RPMI8226 (cell line): ENCODE measurements at places on chromosomes 4 and X.

- no peak for DNase-seq
Measured at GRCh38 chr4:6926681-6927478, 17.3 kb downstream of the TBC1D14 start.

GRCh38 chr4:141002323-141002805 lies 130.9 kb downstream of the RNF150 start:
- DNase-seq = no peak

DNA sequence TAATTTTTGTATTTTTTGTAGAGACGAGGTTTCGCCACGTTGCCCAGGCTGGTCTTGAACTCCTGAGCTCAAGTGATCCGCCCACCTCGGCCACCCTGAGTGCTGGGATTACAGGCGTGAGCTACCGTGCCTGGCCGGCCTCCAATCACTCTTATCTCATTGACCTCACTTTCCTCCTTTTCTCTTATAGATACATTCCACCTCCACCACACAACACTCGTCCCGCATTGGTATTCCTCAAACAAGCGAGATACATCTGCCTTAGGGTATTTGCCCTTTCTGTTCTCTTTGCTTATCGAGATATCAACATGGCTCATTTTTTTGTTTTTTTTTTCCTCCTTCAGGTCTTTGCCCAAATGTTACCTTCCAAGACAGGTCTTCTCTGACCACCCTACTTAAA lies 1.8 kb upstream of the PRPS1 start:
- no peak for DNase-seq

- DNase-seq = no peak
Measured at GRCh38 chrX:151873096-151873495, 39.6 kb upstream of the MAGEA4 start.

DNA sequence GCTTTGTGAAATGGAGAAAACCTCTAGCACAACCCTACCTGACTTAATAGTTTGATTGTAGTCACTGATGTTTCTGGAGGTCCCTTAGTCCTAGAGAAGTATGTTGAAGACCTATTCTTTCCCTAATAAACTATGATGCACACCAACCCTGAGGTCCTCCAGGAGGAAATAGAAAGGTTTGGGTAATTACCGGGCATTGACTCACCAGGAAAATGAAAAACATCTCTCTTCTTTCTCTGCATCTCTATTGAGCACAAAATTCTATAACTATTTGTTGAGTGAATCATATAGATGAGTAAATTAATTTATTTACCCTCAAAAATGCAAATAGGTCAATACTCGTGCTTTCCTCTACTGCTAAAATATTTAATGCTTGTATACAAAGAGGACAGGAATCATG lies 582.4 kb upstream of the FAM241A start:
- DNase-seq = no peak

DNA sequence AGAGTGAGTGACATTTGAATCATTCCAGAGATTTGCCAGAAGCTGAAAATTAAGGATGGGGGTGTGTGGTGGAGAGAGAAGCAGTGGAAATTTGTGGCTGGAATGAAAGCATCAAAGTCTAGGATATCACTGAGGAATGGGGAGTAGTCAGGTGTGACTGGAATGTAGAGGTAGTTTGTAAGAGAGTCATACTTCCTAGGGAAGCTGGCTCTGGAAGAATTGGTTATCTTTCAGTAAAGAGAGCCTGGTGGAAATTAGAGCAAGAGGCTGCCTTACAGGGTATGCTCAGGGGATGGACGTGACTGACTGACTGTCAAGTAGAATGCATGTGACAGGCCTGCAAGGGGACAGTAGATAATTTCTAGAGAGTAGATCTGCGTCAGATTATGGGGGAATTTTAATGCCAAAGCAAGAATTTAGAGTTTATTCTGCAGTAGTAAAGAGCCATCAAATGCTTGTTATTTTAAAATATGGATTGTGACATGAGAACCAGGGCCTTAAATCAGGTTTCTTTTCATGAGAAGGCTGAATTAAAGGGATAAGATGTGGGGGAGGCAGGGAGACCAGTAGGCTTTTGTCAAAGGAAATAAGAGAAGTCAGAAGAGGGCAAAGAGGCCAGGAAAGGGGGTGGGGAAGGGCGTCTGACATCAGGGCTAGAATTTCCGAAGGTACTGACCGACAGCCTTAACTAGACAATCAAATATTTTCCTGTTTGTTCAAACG lies 109.9 kb downstream of the AFF1 start:
- DNase-seq = no peak

GRCh38 chr4:59537246-59537886 lies 1662.8 kb upstream of the ADGRL3 start:
- DNase-seq = no peak

GRCh38 chr4:1251773-1252066 lies 2.8 kb upstream of the CTBP1 start:
- no peak for DNase-seq

DNA sequence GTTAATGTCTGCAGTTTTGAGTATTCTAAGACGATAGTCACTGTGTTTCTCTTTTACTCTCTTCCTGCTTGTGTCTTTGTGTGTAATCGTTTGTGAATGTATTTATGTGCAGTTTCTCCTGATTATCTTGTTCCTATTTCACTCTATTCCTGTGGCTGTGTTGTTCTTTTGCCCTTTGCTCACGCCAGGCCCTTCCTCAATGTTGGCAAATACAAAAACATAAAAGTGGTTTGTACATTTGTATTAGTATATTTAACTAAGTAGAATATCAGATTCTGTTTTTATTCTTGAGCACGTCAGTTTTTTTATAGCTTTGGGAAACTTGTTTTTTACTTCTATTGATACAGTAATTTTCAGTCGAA lies 107.6 kb upstream of the BMPR1B start:
- DNase-seq = no peak

DNA sequence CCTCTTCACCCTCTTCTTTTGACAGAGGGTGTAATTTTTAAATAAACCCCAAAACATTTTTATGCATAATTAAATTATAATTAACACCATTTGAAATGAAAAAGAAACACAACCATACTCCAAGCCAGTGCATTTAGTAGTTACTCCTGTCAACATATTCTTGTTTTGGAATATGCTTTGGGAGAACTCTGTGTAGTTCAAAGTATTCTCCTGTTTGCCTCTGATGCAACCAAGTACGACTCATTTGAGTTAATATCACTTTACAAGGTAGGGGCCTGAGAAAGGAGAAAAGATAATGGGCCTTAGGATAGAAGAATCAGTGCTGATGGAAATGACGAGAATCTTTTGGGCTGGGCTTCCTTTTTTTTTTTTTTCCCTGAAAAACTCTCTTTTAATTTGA lies 2.7 kb downstream of the PTPN13 start:
- DNase-seq = no peak

DNA sequence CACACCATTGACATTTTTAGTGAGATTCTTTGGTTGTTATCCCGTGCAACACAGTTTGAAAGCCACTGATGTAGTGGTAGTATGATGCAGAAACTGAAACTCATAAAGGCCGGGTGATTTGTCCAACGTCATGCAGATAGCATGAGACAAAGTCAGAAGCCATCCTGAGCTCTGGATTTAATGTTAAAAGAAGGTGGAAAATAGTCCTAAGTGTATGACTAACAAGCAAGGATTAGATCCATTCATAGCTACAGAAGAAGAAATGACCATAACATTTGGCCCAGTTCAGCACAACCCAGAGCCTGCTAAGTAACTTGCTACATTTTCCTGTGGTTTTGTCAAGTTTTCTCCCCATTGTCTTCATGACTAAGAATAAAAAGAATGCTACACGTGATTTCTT lies 142.4 kb downstream of the AMELX start:
- no peak for DNase-seq

DNA sequence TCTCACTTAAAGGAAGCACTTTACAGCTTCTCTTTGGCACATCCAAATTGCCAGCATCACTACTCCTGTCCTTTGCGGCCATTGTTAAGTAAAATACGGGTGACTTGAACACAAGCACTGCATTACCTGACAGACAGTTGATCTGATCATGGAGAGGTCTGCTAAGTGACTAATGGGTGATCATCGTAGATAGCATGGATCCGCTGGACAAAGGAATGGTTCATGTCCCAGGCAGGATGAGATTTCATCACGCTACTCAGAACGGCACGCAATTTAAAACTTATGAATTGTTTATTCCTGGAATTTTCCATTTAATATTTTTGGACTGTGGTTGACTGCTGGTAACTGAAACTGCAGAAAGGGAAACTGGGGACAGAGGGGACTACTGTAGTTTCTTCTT lies 94.1 kb downstream of the NEUROG2 start:
- DNase-seq = no peak

GRCh38 chr4:113692809-113693411 lies 68.6 kb downstream of the CAMK2D start:
- no peak for DNase-seq

DNA sequence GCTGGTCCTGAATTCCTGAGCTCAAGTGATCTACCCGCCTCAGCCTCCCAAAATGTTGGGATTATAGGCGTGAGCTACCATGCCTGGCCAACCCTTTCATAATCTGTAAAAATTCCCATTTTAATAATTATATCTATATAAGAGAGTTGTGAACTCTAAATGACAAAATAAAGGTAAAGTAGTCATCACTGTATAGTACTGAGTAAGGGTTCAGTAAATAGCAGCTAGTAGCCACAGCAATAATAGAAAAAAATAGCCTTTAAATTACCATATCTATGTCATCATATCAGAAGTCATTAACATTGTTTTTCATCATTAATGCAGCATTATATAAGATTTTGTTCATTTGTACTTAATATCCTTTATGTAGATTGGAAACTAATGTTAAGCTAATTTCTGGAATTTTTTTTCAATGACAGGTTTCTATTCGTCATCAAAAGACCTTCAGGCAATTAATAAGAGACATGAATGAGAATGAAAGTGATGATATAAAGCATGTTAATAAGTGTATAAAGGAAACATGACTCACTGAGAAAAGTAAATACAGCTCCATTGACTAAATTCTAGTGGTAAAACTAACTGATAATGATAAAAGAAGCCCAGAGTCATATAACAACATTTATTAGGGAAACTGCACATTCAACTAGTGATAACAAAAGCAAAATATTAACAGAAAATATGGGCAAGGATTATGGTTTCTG lies 85.9 kb upstream of the UGT8 start:
- no peak for DNase-seq

DNA sequence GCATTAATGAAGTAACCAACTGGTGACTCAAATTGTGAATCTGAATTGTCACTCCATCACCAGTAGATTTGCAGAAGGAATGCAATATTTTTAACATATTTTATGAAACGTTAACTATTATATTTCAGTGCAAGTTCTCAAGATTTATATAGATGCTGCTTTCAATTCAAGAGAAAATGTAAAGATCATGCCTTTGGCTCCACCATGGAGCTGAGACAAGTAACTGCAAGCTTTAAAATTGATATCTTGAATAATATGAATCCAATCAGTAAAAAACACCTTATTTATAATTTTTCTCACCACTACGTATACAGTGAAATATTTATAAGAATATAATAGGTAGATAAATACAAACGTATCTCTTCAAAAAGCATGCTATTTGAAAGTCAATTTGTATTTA lies 27.8 kb upstream of the GALNTL6 start:
- DNase-seq = no peak

- DNase-seq = no peak
Measured at GRCh38 chr4:145839151-145839550, 99.5 kb downstream of the ZNF827 start.

DNA sequence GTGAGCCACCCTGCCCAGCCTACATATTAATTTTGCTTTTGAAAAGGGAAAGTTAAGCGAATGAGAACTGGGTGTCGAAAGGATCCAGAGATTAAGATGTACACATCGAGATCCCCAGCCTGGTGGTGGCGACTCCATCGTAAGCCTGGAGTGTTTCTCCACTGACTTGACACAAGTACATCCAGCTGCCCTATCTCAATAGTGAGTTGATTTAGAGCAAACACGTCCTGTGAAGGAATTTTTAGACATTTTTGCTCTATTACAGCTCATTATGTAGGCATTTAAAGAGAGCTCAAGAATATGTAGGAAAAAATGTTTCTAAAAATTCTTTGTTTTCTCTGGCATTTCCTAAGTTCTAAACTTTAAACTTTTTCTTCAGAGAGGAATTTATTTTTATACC lies 11.7 kb upstream of the CLDN34 start:
- DNase-seq = no peak

- no peak for DNase-seq
Measured at GRCh38 chrX:134338527-134338926, 101.5 kb downstream of the CCDC160 start.
